ENCODE measurements at places on chromosomes 2 and 18.

GRCh38 chr2:26355038-26355995 is 8.7 kb upstream of the ADGRF3 start:
- no peak for DNase-seq

DNA sequence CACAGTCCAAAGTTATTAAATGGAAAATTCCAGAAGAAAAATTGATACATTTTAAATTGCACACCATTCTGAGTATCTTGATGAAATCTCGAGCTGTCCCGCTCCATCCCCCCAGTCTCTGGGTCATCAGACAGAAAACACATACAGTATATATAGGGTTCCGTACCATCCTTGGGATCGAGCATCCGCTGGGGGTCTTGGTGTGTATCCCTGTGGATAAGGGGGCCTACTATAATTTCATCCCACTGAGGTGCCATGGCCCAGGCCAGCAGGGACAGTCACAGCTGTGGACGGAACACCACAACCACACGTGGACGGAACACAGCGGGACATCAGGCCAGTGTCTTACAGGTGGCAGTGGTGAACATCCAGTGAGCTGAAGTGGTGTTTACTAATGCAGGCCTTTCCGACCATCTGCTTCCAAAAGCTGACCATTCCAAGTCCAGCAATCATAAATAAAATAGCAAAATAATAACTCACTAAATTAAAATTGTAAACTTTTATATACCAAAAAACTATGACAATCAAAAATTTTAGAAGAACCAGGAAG is 14.0 kb downstream of the TWIST2 start:
- no peak for DNase-seq

DNA sequence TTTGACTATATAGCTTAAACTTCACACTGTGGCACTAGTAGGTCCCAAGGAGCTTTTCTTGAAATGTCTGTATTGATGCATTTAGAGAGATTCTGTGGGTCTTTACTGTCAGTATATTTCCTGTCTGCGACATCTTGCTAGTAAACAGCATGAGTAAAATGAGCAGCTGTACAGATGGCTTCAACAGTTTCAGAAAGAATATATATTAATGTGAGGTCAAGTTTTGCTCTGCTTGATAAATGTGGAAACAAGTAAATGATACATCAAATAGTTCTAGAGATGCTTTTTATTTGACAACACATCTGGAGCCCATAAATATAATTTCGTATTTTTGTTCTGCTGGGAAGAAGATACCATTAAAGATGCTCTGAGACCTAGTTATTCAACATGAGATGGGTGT is 310.9 kb upstream of the COL3A1 start:
- DNase-seq, result no peak

GRCh38 chr2:17235167-17235566 is 283.1 kb downstream of the RAD51AP2 start:
- no peak for DNase-seq

DNA sequence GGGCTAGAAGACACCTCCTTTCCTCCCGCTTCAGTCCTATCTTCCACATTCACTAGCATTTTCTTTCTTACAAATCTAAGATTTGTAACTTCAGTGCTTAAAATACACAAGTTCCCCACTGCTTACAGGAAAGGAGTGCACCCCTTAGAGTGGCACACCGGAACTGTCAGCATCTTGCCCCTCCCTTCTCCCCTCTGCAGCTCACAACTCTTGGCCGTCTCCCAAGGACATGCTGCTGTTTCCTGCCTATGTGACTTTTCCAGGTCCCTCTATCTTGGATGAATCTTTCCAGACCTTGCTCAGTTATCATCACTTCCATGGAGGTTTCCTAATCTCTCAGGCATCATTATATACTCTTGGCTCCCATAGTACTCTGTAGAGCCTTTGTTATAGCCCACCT is 334.8 kb downstream of the CELF4 start:
- no peak for DNase-seq
